Brain microvascular endothelial cell (primary cell): ENCODE measurements at places on chromosomes 6 and 20.

DNA sequence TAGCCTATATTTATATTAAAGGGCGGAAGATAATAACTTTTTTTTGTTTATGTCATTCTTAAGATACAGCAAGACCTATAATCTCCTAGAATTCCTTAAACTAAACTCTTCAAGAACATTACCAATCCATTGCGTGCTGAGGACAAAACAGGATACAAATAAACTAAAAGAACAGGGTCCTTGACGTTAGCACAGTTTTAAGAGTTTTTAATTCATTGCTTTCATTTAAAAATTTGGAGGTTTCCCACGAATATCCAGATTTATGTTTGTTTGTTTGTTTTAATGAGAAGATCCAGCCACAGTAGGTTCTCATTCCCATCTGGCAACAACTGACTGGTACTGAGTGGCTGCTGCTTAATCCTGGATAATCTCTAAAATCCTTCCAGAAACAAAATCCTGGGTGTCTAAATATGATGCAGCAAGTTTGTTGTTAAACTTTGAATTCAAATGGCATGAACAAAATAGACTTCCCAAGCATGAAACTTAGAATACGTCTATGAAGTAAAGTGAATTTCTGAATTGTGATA is 153.7 kb downstream of the HACE1 start:
- no peak for DNase-seq

DNA sequence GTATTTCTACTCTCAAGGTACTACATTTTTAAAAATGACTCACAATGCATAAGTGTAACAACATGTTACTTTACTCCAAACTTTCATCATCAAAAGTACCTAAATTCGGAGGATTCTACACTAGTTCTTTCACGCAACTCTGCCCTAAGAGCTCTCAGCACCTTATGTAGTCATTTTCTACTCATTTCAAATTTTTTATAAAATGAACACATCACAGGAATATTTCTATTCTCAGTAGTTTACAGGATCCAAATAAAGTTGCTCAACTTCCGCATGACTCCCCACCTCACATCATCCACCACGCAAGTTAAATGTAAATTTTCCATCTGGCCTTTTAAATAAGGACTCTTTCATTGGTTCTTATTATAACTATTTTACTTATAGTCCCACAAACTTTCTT is 344.9 kb upstream of the MANEA start:
- DNase-seq, result no peak

DNA sequence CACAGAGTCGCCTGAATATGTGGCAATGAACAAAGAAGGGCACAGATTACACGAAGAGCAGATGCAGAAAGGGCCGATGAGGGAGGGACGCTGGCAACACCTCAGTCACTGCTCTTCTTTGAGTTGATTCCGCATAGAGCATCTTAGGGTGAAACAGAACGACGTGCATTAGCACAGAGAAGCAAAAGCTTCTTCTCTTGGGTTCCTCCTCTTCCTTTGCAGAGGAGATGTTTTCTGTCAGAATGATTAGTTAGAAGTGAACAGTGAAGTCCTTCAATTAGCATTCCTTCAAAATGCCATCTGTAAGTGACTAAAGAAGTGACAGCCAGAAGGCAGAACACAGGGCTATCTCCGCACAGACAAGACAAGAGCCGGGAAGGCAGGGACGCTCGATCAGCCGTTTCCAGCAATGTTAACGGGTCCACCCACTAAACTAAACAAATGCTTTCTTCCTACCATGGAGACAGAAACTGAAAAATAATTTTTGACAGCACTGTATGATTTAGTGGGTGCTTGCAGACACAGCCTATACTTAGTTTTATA is 219.8 kb upstream of the AGPAT4 start:
- DNase-seq, result no peak

DNA sequence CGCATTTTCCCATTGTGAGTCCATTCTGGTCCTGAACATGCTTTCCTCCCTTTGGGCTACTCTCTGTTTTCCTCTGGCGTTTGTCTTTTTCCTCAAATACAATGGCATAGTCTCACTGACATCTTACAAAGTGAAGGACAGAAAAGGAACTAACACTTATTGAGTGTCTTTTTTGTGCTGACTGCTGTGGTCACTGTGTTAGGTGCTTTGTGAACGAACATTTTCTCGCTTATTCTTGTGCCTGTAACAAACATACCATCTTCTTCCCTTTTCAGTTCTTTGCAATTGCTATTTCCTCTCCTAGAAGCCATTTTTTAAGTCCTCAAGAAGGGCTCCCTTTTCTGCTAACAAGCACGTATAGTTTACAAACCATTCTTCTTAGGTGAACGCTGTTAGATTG is 15.4 kb downstream of the FIG4 start:
- no peak for DNase-seq

- DNase-seq, result no peak
These were observed 191.2 kb upstream of the GMDS start for GRCh38 chr6:2436410-2437154.

GRCh38 chr20:22579711-22580697 is 4.4 kb downstream of the FOXA2 start:
- DNase-seq, result no peak

DNA sequence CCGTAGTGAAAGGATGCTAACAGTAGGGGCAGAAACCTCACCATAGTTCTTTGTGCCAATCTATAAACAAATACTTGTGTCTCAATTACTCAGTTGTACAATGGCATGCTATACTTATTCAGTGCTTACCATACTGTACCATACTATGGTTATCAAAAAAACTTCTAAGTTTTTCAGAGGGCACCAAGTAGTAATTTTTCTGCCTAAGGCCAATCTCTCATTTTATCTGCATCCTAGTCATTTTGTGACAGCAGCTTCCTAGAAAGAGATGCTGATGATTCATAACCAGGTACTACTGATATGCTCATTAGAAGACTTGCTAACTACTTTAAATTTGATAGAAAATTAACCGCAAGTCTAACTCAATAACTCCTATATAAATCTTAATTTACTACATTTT is 42.9 kb downstream of the TMEM244 start:
- no peak for DNase-seq
